T-helper 2 cell (primary cell): ENCODE measurements at places on chromosomes 6 and 20.

GRCh38 chr6:18492972-18493371 lies 105.8 kb downstream of the RNF144B start:
- no peak for DNase-seq

DNA sequence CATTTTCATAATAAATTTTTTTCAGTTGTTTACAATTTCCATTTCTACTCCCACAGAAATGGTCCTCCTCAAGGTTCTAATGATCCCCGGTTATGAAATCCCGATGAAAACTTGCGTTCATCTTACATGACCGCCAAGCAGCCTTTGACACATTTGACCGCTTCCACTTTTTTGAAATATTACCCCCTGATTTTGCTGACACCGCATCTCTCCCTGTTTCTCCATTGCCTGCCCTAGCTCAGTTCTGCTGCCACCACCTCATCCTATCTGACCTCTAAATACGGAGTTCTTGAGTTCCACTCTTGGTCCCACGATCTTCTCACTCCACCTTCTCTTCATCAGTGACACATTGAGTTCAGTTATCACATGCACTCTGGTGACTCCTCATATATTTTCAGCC lies 74.1 kb downstream of the SLC35B3 start:
- no peak for DNase-seq

DNA sequence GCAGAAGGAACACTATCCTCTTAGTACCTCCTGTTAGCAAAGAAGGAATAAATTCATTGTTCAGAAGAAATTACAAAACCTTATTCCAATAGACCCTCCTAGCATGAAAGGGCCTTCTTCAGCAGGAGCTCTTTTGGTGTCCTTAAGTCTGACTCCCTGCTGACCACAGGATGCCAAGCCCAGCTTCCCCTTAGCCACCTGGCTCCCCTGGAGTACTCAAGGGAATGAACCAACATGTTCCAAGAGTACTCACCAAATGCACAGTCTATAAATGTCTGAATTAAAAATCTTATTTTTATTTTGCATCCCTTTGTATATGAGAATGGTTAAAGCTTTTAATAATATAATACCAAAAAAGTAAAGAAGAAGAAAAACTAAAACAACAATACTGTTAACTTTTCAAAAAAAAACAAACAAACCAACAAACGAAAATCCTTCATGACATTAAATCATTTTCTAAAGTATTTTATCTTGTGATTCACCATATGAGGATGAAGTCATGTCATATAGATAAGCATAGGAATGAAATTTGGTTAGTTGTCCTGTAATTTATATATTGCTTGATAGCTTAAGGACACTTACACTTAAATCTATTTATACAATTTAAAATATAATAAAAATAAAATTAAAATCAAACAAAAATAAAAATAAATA lies 1355.1 kb downstream of the HACE1 start:
- no peak for DNase-seq

DNA sequence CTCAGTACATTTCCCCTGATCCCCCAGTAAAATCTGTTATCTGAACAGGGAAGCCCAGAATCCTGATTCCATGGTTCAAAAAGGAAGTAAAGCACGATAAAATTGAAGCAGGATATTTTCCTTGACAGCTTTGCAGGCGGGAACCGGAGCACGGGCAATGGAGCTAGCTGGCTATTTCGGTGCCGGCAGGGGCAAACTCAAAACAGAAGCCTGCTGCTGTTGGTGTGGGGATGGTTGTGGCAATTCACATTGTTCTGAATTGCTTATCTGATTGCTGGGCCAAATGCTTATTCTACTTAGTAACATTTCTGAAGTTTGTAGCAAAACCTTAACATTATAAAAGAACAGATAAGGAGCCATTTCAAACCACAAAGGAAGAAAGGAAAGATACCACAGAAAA lies 172.4 kb downstream of the MMS22L start:
- DNase-seq, result no peak

DNA sequence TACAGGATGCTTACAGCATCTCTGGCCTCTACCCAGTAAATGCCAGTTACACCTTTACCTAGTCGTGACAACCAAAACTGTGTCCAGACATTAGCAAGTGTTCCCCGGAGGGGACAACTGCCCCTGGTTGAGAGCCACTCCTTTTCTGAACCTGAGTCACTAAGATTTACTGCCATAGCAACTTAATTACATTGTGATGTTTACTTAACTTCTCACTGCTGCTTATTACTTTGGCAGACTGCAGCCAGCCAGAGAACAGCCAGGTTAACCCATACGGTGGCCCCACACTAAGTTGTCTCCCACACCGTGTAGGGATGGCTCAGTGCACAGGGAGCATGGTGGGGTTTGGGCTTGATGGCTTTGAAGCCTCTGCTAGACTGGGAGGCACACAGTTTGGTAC lies 204.7 kb upstream of the SULF2 start:
- no peak for DNase-seq
